ENCODE measurements at places on chromosomes 6 and 20.
A peak's percentile ranks its signal among the peaks of the same experiment; 100 is the strongest.

GRCh38 chr6:161393839-161394364, 120.0 kb upstream of the AGPAT4 start:
- no peak for DNase-seq

DNA sequence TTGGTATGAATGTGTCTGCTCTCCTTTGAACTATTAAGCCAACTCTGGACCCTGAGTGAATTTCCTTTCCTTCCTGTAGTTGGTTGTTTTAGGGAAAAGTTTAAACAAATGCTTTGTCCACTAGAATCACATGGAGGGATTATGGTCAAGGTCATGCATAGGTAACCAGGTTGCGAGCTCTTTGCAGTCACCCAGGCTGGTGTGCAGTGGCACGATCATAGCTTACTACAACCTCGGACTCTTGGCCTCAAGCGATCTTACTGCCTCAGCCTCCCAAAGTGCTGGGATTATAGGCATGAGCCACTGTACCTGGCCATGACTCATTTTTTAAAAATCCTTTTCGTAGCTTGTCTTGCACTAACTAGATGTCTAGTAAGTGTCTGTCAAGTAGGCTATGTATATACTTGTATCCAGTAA, 88.0 kb upstream of the SOX4 start:
- no peak for DNase-seq

DNA sequence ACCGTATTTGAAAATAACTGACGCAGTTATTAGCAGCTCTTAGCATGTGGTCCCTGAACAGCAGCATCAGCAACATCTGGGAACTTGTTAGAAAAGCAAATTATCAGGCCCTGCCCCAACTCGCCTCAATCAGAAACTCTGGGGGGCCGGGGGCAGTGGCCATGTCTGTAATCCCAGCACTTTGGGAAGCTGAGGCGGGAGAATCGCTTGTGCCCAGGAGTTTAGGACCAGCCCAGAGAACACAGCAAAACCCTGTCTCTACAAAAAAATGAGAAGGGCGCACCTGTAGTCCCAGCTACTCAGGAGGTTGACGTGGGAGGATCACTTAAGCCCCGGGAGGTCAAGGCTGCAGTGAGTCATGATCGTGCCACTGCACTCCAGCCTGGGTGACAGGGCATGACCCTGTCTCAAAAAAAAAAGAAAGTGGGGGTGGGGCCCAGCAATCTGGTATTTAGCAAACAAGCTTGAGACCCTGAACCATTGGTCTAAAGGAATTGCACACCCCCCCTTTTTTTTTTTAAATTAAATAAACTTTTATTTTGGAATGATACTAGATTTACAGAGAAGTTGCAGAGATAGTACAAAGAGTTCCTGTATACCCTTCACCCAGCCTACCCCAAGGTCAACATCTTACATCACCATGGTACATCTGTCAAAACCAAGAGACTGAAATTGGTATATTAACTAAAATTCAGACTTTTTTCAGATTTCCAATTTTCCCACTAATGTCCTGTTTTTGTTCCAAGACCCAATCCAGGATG, 6.7 kb downstream of the SRXN1 start:
- DNase-seq: no peak

- no peak for DNase-seq
These were observed 85.3 kb downstream of the CDS2 start for GRCh38 chr20:5211803-5212714.

DNA sequence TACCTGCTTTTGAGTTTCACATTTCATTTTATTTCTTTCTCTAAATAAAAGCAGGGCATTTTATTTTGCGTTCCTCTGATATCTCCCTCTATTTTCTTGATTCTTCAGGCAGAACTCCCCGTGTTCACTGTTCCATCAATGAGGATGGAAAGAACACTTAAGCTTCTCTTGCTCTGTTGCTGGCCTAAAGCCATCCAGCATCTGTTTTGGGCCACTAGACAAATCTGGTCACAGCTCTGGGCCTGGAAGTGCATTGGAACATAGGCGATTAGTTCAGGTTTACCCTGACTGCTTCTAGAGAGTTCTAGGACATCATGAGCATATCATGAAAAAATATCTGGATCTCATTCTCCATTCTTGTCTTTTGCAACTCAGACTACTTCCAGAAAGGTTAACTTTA, 611.2 kb downstream of the UTRN start:
- DNase-seq: no peak

DNA sequence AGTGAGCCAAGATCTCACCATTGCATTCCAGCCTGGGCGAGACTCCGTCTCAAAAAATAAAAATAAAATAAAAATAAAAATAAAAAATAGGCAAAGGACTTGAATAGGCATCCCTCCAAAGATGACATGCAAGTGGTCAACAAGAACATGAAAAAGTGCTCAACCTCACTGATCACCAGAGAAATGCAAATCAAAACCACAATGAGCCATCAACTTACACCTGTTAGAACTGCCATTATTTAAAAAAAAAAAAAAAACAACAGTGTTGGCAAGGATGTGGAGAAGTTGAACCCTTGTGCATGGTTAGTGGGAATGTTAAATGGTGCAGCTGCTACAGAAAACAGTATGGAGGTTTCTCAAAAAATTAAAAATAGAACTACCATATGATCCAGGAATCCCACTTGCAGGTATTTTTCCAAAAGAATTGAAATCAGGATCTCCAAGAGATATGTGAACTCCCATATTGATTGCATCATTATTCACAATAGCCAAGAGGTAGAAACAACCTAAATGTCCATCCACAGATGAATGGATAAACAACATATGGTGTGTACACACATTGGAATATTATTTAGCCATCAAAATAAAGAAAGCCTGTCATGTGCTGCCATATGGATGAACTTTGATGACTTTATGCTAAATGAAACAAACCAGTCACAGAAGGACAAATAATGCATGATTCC, 2.8 kb downstream of the C20orf203 start:
- no peak for DNase-seq

GRCh38 chr20:44431502-44432234, 44.0 kb upstream of the TTPAL start:
- no peak for DNase-seq

DNA sequence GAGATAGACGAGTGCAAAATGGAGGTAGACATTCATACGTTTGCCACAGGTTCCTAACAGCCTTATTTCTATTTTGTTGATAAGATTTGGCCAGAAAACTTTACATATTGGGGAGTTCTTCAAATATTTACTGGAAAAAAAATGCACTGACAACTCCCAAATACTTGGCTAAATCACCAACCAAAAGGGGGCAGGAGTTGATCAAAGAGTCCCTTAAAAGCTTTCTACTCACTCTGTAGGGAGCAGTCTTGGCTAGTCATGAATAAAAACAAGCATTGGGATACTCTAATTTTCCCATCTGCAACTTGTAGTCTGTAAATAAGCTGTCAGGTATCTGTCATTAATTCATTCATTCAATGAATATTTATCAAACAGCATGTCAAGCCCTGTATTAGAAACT, 18.4 kb downstream of the TENT5A start:
- no peak for DNase-seq

DNA sequence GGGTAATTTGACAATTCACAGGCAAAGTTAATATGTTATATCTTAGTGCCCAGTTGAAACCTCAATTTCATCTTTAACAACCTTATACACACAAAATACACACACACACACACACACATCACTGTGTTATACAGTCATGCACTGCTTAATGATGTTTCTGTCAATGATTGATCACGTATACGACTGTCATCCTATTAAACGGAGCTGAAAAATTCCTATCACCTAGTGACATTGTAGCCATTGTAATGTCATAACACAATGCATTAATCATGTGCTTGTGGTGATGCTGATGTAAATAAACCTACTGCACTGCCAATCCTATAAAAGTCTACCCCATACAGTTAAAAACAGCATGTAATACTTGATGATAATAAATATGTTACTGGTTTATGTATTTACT, 64.8 kb upstream of the HLA-E start:
- no peak for DNase-seq

DNA sequence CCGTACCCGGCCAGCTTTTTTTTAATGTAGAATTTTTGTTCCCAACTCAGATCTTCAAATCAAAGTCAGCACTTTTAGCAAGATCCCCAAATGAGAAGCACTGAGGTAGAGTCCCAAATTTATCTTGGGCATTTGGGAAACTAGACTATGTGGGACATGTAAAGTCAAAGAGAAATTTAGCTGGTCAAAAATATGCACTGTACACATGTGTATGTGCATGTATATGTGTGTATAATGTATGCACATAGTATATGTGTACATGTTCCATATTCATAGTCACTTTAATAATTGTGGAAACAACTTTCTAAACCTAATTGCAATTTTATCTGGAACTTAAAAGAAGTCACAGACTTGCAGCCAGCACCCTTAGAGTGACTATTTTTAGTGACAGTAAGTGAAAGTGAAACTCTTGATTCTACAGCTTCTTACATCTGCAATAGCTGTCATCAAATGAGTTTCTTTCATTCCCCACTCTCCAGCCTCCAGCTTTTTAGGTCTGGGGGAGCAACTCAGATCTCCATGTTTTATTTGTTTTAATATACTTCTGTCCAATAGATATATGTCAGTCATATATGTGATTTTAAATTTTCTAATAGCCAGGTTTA, 53.6 kb downstream of the CDC40 start:
- DNase-seq: no peak

DNA sequence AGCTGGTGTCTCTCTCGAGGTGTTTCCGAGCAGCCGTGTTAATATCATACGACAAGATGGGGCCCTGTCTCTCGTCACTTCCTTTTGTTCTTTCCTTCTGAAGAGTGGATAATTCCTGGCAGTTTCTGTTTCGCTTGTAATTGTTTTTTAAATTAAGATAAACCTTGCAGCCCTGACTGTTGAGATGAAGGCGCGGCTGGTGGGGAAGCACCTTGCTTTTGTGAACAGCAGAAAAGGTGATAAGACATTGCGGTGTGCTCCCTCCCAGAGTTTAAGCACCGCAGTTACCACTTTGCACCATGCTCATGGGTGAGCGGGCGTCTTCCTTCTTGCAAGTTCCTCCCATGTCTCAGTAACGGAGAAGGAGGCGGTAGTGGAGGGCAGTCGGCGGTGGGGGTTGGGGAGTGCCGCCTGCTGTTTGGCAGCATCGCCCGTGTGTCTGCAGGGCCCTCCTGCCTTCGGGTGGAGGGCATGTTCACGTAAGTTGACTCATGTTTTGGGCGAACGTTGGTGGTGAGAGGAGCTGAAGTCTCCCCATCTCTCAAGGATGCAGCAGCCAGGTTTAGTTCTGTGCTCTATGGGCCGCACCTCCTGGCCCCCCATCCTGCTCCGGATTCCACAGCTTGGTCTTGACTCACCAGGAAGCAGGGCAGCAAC, 345.9 kb downstream of the TAF4 start:
- peak; percentile 63 for DNase-seq

DNA sequence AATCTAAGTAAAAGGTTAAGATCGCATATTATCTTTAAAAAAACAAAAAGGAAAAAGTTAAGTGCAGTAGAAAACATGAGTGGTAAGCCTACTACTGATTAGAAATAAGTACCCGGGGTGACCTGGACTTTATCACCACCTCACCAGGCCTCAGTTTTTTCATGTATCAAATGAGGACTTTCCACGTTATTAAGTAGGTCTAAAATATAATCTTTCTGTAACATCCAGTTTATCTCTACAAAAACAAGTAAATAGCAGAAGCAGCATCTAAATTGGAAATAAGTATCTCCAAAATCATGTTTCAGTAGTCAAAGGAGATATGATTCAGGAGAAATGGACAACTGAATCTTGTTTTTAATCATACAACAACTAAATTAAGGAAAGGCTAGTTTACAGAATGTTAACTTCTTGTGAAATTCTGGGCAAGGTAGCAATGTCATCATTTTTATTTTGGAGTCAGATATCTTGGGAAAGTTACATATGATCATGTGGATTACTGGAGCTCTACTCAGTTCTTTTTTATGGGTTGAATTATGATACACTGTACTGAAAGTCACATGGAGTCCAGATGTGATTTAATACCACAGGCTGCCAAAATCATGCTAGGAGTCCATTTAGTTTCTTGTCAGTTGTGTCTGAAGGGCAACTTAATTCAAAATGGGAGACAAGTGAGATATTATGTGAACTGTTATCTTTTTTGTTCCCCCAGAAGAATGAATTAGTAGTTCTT, 114.7 kb upstream of the PRL start:
- no peak for DNase-seq

DNA sequence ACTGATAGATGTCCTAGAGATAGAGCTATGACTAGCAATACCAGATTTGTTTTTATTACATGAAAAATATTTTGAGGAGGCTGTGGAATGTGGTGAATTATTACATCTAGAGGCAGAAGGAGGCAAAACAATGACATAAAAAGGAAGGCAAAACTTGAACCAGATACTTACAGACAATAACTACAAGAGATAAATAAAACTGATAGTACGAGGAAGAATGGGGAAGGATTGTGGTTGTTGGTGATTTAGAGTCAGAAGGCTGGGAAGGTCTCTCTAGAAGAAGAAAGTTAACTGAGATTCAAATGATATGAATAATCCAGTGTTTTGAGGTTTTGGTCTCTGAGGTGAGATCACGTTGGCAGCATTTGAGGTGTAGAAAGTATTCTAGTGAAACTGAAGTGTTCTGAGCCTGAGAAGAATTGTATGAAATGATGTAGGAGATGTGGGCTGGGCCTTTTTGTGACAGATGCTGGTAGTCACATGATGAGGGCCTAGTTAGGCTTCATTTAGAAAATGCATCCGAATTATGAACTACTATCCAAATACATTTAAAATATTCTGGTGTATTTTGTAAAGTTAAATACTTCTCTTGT, 589.1 kb downstream of the EYS start:
- DNase-seq: no peak

DNA sequence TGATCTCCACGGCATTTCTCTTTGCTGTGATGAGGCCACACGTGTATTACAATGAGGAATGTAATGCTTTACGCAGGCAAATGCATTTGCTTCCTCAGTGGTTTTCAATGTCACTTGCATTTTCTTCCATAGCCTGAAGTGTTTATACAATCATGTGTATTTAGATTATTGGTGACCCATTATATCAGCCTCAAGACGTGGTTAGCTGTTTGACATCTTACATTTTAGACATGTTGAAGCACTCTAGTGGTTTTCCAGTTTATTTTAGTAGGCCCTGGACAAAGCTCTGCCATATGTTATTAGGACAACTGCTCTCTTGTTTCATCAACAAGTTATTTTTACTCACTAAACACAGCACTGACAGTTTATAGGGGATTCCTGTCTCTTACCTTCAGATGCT, 200.4 kb downstream of the UTRN start:
- no peak for DNase-seq

Measured in activated CD8-positive, alpha-beta memory T cell treated with anti-CD3 and anti-CD28 coated beads for 24 hours (primary cell).